ENCODE measurements at places on chromosomes 5 and 9.

- no peak for DNase-seq
These were observed 1.3 kb upstream of the ZNF366 start for GRCh38 chr5:72508241-72509170.

GRCh38 chr5:77709993-77710685 is 66.0 kb downstream of the TBCA start:
- peak; percentile 13 for DNase-seq

- DNase-seq = no peak
These were observed 73.8 kb upstream of the KLF9 start for GRCh38 chr9:70488098-70488792.

- no peak for DNase-seq
These were observed 9.9 kb downstream of the SEPTIN8 start for GRCh38 chr5:132767150-132767549.

DNA sequence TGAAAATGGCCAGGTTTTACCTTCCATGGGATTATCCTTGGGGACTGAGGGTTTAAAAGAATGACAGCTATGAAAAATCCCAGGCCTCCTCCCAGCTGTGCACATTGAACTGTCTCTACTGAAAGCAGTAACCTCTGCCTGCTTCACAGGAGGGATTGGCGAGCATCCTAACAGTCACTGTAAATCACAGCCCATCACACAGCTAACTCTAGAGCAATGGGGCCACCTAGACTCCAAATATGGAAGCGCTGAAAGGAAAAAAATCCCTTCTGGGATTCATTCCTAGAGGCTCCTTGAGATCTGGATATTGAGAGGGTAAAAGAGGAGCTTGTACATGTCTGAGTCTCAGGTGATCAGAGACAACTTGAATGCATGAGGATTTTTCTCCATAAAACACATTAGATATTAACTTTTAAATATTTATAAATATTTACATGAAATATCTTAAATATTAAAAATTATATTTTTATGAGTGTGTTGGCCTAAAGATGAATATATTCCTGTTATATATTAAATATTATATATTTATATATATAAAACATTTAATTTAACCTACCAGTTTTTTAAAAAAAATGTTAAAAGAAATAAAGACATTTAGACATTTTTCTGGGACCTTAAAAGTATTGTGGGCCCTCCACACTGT is 133.8 kb upstream of the SLC24A2 start:
- peak; percentile 69 for DNase-seq

DNA sequence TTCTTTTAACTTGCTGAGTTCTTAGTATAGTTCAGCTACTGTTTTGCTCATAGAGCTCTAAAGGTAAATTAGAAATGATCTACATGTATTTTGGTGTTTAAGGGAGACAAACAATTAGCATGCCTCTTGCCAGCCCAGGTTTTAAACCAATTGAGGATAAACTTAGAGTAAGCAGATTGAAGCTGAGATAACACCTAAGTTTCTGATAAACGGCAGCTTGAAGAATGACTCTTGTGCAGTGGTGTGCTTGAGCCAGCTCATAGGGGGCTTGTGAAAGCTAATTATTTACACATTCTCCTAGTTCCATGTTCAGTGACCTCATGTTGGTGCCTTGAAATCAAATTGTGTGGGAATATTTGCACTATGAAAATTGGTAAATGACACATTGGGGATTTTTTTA is 193.0 kb downstream of the PRR16 start:
- no peak for DNase-seq

DNA sequence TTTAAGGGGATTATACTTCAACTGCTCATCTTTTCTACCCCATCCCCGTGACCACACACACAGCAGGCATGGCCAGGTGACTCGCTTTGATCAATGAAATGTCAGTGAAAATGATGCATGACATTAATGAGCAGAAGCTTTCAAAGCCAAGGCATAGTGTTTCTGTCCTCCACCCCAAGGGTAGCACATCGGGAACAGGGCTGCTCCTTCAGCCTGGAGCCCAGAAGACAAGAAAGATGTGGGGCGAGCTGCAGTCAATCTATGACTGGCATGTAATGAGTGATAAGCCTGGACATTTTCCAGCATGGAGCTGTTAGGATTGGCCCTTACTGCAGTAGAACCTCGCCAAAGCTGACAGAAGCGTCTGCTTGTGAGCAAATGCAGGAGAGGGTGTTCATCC is 122.6 kb upstream of the IRX2 start:
- no peak for DNase-seq

DNA sequence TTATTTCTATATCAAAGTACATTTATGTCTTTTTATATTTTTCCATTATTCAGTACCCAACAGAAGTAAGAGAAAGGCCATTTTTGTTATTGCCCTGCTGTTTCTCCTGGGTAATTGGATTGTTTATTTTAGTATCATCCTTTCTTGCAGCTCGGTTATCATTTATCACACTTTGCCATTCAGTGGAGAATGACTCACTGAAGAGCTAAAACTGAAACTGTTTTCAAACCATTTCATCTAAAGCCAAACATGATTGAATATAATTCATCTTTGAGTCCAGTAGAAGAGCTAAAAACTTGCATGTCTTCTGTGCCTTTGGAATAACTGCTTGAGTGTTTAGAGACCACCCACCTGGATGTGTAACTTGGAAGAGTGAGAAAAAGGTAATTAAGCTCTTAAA is 139.5 kb upstream of the PRDM9 start:
- DNase-seq = no peak

DNA sequence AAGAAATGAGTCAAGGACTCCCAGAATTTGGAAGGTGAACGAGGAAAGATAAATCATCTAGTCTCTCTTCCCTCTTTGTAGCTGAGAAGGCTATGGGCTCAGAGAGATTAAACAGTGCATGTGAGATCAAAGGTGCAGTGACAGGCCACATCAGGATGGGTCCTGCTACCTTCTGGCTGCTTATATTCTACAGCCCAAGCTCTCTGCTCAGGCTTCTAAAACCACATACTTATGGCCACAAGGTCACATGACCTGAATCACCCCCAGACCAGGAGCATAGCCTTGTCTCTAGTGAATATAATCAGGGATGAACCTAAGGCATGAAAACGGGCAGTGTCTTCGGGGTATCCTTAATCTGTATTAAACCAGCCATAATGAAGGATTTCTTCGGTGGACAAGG is 158.9 kb downstream of the SEMA5A start:
- no peak for DNase-seq

DNA sequence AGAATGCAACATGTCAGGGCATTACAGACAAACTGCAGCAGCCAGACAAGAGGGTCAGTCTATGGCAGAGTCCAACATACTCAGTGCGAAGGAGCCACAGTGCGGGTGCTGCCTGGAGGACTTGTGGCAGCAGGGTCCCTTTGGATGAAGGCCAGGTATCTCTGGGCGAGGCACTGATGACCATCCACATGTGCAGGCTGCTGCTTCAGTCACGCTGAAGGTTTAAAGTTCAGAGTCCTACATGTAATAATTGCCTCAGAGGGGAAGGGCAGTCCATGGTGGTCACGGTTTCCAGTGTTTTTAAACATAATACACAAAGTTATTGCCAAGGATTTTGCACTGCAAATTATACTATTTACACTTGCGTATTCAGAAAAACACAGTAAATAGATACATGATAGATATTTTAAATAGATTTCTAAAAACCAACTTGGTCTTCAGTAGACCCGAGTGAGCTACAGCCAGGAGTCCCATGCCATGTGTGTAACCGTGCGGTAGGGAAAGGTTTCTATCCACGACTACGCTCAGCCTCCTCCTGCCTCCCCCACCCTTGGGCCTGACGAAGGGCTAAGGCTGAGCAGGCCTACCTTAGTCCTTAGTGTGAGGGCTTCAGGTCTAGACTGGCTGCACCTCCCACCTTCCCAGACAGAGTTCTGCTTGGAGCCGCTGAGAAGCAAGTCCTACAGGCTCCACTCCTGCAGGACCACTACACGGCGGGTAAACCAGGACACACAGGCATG is 76.2 kb downstream of the GPR21 start:
- DNase-seq = no peak

- DNase-seq = no peak
These were observed 137.8 kb upstream of the RETREG1 start for GRCh38 chr5:16754601-16755000.

GRCh38 chr5:139014726-139015125 is 139.6 kb upstream of the LRRTM2 start:
- no peak for DNase-seq

DNA sequence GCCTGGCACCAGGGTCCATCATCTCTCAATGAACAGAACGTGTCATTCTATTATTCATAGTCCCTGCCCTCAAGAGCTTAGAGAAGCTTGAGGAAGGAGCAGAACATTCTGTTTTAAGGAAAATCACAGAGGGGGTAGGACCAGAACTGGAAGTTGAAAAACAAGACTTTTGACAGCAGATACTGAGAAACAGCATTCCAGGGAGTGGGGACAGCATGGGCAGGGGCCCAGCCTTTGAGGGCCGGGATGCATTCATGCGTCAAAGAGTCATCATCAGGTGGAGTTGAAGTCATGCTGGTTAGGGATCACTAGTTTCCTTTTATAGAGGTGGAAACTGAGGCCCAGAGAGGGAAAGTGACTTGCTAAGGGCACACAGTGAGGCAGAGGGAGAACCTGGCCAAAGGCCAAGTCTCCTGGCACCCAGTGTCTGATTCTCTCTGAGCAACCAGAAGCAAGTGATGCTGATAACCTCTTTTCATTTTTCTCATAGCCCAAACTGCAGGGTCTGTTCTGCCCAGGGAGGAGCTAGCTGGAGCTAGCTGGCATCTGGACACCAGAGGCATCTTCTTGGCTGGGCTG is 41.5 kb upstream of the STXBP1 start:
- no peak for DNase-seq

- no peak for DNase-seq
These were observed 348.0 kb downstream of the NPR3 start for GRCh38 chr5:33059081-33059480.

DNA sequence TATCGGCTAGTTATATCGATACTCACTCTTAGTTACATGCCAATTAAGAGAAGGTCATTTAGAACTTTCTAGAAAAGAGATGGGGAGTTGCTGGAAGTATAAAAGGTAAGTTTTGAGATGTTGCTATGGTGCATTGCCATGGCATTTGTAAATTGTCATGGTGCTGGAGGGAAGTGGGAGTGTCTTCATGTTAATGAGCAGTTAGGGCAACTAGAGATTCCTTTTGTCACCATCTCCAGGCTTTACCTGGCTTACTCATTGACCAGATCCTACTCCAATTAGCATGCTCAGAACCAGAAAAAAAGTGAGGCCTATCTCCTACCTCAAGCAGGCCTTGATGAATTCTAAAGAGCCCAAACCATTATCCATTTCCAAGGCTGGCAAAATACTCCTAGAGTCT is 82.8 kb downstream of the PRR16 start:
- no peak for DNase-seq

- no peak for DNase-seq
These were observed 134.7 kb downstream of the GAS1 start for GRCh38 chr9:86812616-86813015.

- DNase-seq = peak; percentile 55
These were observed 30.3 kb upstream of the STING1 start for GRCh38 chr5:139512786-139513390.

DNA sequence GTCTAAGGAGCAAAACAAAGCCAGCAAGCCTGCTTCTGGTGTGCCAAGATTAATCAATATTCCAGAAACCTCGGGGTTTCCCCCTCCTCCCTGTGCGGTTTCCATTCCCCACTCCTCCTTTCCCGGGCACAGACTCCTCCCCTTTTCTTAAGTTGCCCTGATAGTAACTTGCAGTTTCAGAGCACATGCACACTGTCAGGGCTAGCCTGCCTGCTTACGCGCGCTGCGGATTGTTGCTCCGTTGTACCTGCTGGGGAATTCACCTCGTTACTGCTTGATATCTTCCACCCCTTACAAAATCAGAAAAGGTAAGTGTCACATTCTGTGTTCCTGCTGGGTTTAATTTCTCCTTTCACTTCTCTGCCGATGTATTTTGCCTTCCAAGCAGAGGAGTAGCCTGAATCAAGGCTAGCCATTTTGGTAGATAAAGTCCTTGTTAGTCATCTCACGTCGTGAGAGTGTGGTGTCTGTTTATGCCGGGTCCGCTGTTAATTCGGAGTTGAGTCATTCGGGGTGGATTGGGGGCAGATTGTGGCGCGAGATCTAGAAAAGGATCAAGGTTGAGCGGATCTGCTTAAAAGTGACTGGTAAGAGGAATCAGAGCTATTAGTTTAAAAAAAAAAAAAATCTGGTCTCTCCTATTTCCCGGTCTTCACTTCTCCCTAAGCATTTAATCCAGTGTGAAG is at the start of gene SLC1A3:
TSS of gene SLC1A3 (plus strand) at position 179 of the 686 bp plus-strand sequence. CDS start 1,818 bp downstream, outside the sequence.
- DNase-seq = peak; percentile 90

- no peak for DNase-seq
These were observed 51.0 kb upstream of the IL17B start for GRCh38 chr5:149429839-149430721.

DNA sequence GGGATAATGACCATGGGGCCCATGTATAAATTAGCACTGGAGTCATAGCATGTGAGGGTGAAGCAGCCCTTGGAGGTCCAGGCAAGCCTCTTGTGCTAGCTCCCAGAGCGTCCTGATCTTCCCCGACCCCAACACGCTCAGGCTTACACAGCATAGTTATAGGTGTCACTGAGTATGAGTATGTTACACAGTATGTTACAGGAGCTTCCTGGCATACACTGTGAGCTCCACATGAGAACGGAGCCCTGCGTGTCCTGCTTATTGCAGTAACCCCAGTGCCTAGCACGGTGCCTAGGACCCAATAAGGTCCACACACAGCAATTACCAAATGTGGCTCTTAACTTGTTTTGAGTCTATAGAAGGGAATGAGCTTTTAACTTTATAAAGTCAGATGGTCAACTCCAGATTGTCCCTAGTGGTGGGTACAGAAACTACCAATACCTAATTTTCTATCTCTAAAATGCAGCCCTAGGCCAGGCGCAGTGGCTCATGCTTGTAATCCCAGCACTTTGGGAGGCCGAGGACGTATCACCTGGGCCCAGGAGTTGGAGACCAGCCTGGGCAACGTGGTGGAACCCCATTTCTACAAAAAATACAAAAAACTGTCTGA is 64.1 kb downstream of the PLAC8L1 start:
- DNase-seq = no peak

GRCh38 chr5:20276061-20276958 is 288.3 kb upstream of the CDH18 start:
- no peak for DNase-seq

DNA sequence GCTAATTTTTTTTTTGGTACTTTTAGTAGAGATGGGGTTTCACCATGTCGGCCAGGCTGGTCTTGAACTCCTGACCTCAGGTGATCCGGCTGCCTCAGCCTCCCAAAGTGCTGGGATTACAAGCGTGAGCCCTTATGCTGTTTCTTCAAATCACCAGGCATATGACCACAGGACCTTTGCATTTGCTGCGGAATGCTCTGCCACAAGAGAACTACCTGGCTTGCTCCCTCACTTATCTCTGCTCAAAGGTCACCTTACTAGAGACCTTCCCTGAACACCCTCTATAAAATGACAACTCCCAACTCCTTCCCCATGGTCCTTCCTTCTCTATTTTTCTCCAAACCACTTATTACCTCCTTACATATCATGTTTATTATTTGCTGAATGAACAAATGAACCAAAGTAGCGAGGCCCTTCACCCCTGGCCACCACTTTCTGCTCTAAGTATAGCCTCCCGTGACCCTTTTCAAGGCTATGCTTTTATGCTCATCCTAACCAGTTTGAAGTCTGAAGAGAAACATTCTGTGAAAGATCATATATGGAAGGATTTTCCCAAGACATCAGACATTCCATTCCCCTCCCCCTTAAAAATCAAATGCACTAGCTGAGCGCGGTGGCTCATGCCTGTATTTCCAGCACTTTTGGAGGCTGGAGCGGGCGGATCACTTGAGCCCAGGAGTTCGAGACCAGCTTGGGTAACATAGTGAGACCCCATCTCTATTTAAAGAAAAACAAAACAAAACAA is 1.3 kb downstream of the ZER1 start:
- no peak for DNase-seq

- DNase-seq = no peak
These were observed 144.1 kb upstream of the ST8SIA4 start for GRCh38 chr5:101047181-101047580.
